ENCODE measurements at places on chromosomes 5 and 9. TPM values are rescaled to one million over a fixed set of nuclear protein-coding genes. Genes with fewer than 3 reads are reported as not detected.

Gene DNAI1
- not detected for total RNA-seq

Gene TLX3
- total RNA-seq: not detected

GRCh38 chr9:3858961-3859360 lies 333.2 kb upstream of the RFX3 start:
- no peak for DNase-seq

DNA sequence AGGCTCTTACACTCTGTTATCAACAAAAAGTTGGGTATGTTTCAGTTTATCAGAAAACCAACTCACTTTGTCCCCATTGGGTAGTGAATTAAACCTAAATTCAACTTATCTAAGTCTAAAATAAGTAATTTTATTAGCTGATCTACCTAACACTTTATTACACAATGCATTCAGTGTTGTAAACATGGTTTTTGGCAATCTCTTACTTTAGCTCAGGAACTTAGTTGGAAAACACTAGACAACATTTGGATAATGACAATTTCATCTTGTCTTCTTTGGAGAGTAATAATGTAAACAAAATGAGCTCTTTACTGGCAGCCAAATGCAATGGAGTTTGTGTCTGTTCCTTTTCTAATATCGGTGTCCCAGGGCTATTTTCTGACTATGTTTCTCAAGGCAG lies 33.0 kb downstream of the FGF10 start:
- no peak for DNase-seq

- DNase-seq: no peak
These were observed 25.7 kb upstream of the BARHL1 start for GRCh38 chr9:132556714-132557113.
